WERI-Rb-1 (cell line): ENCODE measurements at places on chromosomes 2 and 18.

DNA sequence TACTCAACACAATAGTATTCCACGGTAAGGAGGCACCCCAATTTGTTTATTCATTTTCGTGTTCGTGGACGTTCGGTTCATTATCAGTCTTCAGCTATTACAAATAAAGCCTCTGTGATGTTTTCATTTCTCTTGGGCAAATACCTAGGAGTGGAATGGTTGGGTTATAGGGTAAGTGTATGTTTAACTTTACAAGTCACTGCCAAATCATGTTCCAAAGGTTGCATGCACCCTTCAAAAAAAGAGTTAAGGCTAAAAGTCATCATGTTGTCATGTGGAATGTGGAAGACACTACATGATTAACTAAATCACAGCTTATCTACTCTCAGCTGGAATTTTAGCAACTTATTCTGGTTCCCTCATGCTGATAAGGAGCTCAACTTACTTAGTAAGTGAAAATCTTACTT is 15.8 kb downstream of the INO80C start:
- no peak for DNase-seq

GRCh38 chr2:7952046-7952745 is 729.7 kb upstream of the ID2 start:
- no peak for DNase-seq

DNA sequence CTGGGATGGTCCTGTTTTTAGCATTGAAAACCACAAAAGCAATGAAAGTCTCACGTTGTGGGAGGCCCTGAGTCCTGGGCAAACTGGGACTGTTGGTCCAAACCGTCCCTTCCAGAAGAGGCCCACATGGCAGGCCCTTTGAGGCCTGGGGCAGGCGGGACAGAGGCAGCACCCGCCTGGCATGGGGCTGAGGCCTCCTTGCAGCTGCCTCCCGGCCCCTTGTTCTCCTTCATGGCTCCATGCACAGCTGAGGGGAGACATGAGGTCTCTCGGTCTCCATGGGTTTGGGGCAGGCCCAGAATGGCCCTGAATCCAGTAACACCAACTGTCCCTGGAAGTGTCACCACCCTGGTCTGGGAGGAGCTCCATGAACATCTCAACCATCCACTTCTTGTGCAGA is 61.9 kb downstream of the RRM2 start:
- no peak for DNase-seq

- no peak for DNase-seq
Observed at GRCh38 chr2:159926695-159927094, 128.7 kb upstream of the CD302 start.

GRCh38 chr18:62717925-62718800 is 2.8 kb downstream of the PHLPP1 start:
- no peak for DNase-seq

DNA sequence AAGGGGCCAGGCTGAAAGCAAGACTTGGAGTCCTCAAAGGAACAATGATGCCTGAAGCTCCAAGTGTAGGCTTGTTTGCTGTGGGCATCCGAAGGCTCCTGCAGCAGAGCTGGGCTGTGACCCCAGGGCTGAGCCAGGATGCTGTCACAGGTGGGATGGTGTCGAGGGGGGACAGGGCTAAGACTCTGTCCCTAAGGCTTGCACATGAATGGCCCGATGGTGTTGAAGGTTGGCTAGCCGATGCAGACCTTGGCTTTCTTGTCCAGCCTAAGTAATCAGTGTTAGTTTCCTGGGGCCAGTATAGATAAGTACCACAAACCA is 251.0 kb downstream of the NDUFA10 start:
- DNase-seq, result no peak

GRCh38 chr2:71894261-71894660 is 253.4 kb downstream of the CYP26B1 start:
- DNase-seq, result no peak

GRCh38 chr18:3383381-3383915 is 66.5 kb upstream of the TGIF1 start:
- peak; percentile 31 for DNase-seq

DNA sequence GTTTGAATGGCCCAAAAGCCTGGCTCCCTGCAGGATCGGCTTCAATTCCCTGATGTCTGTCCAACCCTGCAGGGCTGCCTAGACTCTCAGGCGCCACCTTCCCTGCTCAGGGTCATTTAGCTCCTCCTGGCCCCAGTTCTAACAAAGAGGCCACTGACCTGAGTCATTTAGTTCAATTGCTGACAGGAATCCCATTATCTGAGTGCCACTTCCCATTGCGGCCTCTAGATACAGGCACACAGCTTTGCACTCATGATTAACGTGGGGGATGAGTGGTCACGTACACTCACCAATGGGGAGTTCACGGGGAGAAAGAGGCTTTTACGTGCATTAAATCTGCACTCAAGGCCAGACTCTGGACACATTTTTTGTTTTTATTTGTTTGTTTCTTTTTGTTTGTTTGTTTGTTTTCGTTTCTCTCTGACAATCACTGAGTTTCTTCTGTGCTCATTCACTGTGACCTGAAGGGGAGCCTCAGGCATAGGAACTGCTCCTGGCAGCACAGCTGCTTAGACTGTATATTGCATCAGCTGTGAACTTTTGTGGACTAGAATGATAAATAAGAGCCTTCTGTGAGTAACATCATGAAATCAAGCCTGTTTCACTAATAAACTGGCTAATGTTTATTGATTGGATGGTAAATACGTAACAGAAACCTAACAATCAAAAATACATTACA is 118.9 kb upstream of the CTNNA2 start:
- DNase-seq, result peak; percentile 37

DNA sequence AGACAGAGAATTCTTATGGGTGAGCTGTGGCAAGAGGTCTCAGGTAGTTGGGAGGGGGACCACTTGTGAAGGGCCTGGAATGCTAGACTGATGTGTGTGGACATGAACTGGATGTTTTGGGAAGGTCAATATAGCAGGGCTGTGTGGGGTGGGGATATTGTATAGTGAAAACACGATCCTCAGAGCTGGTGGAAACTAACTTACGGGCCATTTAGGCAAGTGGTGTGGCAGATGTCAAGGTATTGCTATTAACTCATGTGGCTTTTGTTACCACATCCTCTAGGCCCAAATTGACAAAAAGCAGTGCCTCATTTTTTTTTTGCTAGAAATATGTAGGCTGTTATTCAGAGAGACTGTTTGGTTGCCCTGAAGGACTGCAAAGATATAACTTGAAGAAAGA is 8.0 kb upstream of the GALNT1 start:
- DNase-seq, result no peak

GRCh38 chr2:30934066-30934465 is 126.8 kb upstream of the CAPN13 start:
- DNase-seq, result no peak

- no peak for DNase-seq
Observed at GRCh38 chr2:118055512-118056164, 32.6 kb upstream of the INSIG2 start.

GRCh38 chr2:27074738-27075565 is 3.5 kb upstream of the EMILIN1 start:
- DNase-seq, result no peak

DNA sequence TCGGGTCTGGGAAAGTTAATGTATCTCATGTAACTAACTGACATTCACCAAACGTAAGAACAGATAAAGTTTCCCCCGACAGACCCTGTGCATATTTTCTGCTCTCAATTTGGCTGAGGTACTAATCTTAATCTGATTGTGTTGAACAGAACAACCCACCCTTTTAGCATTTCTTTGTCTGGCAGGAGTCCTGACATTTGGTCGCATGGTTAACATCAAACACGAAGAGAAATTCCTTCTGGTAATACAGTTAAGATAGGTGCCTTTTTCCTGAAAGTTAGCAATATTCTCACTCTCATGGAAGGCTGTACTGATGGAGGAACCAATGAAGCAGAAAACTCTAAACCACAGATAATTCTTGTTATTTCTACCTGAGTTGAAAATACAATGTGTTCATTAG is 520.8 kb downstream of the PARD3B start:
- no peak for DNase-seq

DNA sequence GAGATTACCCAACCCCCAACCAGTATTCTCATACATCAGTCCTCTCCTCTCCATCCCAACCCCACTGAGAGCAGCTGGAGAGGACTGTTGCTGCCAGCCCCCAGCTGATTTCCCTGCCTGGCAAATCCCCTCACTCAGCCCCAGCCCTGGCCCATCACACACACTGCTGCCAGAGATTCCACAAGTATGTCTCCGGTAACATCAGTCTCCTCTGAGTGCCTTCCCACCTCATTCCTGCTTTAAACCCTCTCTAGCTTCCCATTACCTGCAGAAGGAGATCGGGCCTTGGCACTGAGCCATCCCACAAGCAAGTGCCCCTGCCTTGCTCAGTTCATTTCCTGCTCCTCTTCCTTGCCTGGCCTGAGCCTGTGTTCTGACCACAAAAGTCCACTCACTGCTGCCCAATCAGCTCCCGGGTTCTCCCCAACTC is 50.6 kb upstream of the ZFP36L2 start:
- no peak for DNase-seq

DNA sequence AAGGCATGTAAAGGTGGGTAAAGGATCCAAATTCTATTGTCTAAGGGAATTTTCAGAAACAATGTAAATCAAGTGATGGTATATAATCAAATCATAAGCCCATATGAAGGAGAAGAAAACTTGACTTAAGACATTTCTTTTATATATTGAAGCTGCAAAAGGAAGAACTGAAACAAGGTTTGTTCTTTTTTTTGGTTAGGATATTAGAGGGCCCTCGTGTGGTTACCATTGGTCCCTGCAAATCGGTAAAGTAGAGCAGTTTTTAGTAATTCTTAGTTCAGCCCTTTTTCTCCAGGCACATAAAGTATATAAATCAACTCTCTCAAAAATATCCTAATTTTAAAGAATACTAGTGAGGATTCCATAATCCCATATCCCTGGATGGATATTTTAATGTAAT is 105.6 kb upstream of the STK17B start:
- DNase-seq, result no peak

- DNase-seq, result no peak
Observed at GRCh38 chr2:123095219-123095835, 929.8 kb upstream of the CNTNAP5 start.

DNA sequence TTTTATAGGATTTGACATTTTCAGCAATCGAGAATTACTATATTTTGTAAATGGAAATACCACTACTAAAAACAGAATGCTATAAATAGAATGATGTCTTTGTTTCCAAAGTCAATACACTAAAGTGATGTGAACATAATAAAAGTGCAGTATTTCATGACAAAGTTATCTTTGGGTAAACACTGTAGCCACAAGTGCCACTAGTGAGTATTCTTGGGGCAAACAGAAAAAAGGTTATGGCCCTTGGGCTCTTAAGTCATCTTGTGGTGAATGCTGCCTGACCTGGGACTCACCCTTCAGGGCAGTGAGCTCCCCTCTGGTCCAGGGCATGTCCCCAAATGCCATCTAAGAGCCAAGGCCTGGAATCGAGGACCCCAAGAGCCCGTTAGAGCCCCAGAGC is 99.2 kb upstream of the KYNU start:
- DNase-seq, result no peak

DNA sequence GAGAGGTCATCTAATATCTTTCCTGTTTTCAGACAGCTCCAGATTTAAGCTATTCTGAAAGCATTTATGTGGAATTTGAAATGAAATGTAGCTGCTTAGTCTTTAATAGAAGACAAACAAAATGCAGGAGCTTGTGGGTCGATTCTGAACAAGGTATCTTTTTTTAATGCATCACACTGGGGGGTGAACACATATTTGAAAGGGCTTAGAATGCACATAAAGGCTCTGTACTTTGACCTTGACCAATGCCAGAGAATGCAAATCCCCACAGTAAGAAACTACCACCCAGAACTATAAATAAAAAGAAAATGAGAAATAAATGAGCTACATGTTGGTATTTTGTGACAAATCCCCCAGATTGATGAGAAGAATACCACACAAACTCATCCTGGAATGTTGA is 489.3 kb downstream of the PIK3C3 start:
- no peak for DNase-seq

DNA sequence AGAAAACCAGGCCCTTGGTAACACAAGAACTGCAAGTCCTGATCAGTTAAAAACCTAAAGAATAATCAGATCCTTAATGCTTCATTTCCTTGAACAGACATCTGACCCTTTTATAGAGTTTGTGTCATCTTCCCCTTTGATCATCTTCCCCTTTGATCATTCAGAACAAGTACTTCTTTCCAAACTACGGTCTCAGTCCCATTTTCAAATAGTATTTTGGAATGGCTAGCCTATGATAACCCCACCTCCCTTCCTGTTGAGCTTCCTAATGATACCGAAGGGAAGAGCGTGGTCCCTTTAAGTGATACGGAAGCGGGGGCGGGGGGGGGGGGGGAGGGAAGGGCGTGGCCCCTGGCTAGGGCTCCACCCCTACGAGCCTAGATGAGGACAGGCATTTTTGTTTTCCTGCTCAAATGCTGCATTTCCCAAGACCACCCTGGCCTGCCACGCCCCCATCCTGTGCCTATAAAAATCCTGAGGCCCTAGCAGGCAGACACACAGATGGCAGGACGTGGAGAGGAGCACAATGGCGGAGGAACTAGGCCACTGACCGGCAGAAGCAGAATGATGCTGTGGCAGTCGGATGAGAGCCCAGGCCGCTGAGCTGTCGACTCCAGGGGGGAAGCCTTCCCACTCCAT is 24.1 kb upstream of the CHRNA1 start:
- DNase-seq, result no peak

- DNase-seq, result no peak
Observed at GRCh38 chr18:77135339-77136075, 2.9 kb upstream of the MBP start.

DNA sequence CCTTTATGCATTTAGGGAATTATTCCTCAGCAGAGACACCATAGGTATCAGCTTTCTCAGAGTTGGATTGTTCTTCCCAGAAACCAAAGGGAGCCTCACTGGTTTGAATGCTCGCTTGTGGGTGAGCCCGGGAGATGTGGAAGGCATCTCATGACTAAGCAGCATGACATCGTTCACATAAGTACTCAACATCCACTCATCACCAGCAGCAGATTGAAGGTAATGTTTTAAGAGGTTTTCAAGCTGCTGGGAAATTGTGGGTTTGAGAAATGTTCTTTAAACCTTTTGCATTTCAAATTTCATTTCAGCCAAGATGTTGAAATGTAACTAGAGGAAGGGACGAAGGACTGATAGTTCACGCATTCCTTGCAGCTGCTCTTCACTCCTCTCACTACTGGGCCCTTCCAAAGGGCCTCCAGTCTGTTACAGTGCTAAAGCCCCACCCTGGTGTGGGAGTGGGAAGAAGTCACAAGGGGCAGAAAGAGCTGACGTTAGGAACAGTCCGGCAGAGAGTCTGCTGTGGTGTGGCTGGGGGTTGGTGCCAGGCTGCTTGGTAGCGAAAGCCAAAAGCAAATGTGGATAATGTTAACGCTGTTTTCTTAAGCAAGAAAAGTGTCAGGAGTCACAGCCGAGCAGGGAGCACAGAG is 324.5 kb upstream of the EPHA4 start:
- no peak for DNase-seq

DNA sequence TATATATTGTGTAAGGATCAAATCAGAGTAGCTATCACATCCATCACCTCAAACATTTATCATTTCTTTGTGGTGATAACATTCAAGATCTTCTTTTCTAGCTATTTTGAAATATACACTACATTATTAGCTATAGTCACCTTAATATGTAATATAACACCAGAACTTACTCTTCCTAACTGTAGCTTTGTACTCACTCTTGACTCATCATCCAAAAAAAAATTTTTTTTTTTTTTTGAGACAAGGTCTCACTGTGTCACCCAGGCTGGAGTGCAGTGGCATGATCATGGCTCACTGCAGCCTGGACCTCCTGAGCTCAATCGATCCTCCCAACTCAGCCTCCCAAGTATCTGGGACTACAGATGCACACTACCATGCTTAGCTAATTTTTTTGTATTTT is 153.3 kb downstream of the EML6 start:
- no peak for DNase-seq

GRCh38 chr2:206765242-206766056 is at the start of the genes FASTKD2 and MDH1B:
Gene FASTKD2 (plus strand): TSS chr2:206765606. CDS start chr2:206766694, 1,088 bp downstream.
Gene MDH1B (minus strand): TSS chr2:206765328. CDS start chr2:206765271, 57 bp downstream.
- peak; percentile 78 for DNase-seq

GRCh38 chr2:96787411-96787810 is 26.7 kb downstream of the CNNM4 start:
- no peak for DNase-seq
